ENCODE measurements at places on chromosomes 2 and 18.

- no peak for DNase-seq
Measured at GRCh38 chr18:71115261-71115660, 826.4 kb downstream of the SOCS6 start.

DNA sequence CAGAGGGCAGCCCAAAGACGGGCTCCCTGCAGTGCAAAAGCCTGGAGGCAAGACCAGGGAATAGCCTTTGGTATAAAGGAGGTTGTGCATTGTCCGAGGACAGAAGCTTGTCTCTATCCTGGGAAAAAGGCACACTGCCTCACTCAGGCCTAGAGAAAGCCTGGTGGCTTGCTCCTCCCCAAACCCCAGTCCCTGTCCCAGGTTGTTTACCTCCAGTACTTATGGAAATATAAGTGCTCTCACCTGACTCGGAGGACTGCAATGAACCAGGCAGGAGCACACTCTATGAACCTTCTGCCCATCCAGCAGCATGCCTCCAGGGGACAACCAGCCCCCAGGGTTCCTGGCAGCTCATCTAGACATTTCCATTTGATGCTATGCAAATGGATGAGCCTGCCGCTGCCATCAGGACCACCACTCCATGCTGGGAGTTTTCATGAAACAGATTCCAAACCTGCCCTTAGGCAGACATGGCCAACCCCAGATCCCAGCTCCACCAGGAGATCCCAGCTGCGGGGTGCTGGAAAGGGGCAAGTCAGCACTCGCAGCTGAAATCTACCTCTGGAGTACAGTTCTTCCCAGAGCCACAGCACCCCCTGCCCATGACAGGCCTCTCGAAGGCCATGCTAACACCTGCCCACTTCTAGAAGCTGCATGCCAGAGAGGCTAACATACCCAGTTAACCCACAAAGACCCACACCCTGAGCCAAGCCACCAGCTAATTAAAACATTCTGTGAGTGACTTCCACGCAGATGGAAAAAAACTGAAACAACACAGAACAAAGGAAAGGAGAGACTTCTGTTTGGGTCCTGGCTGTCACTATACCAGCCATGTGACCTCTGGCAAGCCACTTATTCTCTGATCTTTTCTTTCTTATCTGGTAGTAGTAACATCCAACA is 101.7 kb downstream of the TTC32 start:
- no peak for DNase-seq

- no peak for DNase-seq
Measured at GRCh38 chr18:74862094-74862493, 264.4 kb downstream of the ZNF407 start.

DNA sequence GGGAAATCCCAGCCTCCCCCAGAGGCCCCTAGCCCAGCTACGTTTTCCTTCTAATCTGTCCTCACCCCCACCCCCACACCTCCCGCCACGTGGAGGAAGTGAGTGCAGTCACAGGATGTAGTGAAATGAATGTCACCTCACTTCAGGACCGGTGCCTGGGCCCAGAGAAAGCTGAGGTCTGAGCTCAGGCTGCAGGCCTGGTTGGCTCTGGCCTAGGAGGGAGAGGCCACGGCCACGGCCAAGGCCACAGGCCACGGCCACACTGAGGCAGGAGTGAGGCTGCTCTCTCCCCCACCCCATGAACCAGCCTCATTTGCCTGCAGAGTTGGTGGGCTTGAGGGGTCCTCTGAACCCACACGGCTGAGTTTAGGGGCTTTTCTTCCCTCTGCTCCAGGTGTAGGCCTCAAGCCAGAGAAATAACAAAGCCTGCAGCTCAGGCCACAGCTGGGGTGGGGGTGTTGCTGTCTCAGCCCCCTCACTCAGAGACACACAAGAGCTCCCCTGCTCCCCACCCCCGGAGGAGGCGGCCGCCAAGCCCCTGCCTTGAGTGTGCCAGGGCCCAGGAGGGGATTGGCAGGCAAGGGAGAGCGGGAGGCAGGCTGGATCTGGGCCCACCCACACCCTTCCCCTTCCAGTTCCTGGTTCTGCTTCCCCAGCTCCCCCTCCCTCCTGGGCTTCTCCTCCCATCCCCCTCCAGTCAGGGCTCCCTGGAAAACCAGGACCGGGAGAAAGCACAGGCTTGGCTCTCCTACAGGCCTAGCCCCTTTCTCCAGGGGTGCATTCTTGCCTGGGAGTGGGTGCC is 27.0 kb downstream of the DNMT3A start:
- peak; percentile 71 for DNase-seq

DNA sequence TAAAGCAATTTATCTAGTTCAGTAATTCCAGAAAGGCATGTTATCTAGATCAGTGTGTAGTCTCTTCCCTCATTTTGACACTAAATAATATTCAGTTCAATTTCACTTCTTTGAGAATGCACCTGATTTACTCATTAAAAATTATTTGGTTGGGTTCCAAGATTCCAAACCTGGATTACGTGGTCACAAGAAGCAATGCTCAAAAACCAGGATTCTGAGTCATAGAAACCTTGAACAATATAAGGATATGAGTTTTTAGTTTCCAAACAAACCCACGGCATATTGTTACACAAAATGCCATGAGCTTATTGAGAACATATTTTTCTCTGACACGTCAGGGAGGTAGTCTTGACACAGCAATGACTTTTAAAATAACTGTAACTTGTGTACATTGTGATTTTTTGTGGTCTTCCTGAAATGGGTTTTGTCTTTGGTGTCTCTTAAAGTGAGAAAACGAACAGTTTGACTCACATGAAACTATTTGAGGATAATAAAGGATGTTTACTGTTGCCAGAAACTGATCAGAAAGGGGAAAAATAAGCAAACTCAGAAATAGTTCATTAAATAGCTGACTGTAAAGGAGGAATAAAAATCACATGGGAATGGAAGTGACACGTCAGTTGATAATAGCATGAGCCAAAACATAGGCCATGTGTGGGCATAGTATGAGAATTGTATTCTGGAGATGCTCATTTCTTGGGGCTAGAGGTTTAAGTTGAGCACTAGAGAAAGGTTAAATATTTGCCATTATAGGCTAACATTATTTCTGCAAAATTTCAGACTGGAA is 617.7 kb upstream of the CDH2 start:
- DNase-seq: no peak

GRCh38 chr2:195413422-195413821 is 243.6 kb upstream of the SLC39A10 start:
- no peak for DNase-seq

DNA sequence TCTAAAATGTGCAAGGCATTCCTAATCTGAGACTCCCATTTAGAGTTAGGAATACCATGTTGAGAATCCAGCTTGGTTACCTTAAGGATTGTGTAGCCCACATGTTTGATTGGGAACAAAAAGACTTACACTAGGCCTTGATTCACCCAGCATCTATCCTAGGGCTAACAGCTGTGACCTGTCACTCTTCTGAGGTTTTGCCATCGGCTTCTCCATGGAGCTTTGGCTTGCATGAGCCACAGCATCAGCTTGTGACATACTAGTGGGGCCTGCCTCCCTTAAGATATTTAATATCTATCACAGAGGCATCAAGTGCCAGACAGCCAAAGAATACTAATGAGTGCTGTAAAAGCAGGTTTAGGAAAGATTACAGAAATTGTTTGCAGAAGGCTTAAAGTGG is 241.3 kb upstream of the UBE2E3 start:
- no peak for DNase-seq

GRCh38 chr2:64704996-64705395 is 51.3 kb upstream of the SERTAD2 start:
- no peak for DNase-seq

DNA sequence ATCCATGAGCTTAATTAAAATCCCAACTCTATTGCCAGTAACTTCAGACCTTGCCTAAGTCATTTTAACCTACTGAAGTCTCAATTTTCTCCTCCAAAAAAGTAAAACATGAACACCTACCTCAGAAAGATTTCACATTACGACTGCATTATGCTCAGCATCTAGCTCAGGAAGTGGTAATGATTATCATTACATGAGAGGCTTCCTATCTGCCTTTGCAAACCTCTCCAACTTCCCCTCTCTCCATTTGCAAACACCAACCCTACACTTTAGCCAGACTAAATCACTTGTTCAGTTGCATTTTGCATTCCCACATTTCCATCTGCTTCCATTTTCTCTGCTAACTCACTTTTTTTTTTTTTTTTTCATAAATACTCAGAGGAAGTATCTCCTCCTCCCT is 6.8 kb downstream of the SLC38A11 start:
- DNase-seq: no peak

DNA sequence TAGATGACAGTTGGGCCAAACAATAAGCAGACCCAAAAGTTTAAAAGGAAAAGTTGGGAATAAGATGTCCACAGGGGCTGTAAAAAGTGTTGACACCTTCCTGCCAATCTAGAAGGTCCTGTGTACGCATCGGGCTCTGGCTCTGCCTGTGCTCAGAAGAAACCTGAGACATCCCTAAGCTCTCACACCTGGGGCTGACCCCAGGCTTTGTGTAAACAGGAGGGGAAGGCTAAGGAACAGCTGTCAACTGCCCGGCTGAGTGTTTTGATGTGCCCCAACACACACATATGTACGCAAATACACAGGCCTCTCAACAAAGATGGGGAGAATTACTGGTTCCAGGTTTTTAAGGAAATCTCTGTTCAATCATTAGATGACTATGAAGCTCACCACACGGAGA is 59.5 kb downstream of the TMEM131 start:
- no peak for DNase-seq

GRCh38 chr2:162934191-162934590 is 95.6 kb upstream of the KCNH7 start:
- DNase-seq: no peak

Data from stimulated activated CD8-positive, alpha-beta memory T cell treated with anti-CD3 and anti-CD28 coated beads, Interleukin-12 subunit alpha, Interleukin-12 subunit beta, amount 100 ng/mL, for 4 hours (primary cell).